ENCODE measurements at places on chromosomes 7 and 10. TPM values are rescaled to one million over a fixed set of nuclear protein-coding genes. Genes with fewer than 3 reads are reported as not detected.
A peak's percentile ranks its signal among the peaks of the same experiment; 100 is the strongest.

Gene SLC18A3
- total RNA-seq: under 0.01 TPM

DNA sequence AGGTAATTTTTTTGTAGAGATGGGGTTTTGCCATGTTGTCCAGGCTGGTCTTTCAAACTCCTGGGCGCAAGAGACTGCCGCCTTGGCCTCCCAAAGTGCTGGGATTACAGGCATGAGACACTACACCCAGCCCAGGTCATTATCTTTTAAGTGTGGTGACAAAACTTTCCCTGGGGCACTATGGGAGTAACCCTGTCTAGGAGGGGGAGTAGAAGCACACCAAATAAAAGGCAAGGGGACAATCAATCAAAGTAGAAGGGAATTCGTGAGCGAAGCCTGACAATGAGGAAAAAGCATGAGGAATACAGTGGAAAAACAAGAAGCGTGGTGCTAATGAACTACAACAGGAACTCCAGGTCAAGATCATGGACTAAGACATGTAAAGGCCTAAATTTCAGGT lies 31.4 kb downstream of the IDE start:
- DNase-seq: no peak

DNA sequence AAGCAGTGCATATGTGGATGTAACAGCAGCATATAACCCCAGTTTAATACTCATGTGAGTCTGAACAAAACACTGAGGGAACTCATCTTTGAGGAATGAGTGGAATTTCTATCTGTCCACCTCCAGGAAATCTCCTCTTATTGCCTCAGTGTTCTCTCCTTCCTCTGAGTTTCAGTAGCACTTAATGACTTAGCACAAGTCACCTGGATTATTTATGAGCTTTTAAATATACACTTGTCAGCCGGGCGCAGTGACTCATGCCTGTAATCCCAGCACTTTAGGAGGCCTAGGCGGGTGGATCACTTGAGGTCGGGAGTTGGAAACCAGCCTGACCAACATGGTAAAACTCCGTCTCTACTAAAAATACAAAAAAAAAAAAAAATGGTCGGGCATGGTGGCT lies 4.3 kb downstream of the LRRC20 start:
- DNase-seq: peak; percentile 95

- no peak for DNase-seq
Observed at GRCh38 chr7:43960933-43961332, 34.7 kb downstream of the UBE2D4 start.
